Stimulated activated CD4-positive, alpha-beta T cell treated with anti-CD3 and anti-CD28 coated beads, Interleukin-15, amount 100 ng/mL, for 48 hours (primary cell): ENCODE measurements at places on chromosomes 7 and 10.

DNA sequence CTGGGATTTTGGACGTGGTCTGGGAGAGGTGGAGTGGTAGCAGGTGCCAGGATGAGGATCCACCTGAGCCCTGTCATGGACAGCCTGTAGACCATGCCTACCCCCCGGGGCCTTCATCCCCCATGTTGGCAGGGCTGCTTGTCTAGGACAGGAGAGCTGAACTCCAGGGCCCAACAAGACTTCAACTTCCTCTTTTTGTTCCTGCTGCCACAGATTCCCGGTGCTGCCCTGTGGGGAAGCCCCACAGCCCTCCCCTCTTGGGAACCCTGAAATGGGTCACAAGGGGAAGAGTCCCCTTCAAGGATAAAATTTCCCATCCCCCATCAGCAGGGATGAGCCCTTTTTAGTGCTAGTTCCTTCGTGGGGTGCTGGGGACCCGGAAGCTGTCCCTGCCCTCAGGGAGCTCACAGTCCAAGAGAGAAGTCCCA is 1.3 kb upstream of the CUEDC2 start:
- no peak for DNase-seq

- DNase-seq, result no peak
Observed at GRCh38 chr7:117230276-117231046, 92.4 kb downstream of the WNT2 start.

- no peak for DNase-seq
Observed at GRCh38 chr10:100655760-100656421, 89.5 kb upstream of the PAX2 start.

- no peak for DNase-seq
Observed at GRCh38 chr7:128427289-128427891, 17.6 kb upstream of the IMPDH1 start.

DNA sequence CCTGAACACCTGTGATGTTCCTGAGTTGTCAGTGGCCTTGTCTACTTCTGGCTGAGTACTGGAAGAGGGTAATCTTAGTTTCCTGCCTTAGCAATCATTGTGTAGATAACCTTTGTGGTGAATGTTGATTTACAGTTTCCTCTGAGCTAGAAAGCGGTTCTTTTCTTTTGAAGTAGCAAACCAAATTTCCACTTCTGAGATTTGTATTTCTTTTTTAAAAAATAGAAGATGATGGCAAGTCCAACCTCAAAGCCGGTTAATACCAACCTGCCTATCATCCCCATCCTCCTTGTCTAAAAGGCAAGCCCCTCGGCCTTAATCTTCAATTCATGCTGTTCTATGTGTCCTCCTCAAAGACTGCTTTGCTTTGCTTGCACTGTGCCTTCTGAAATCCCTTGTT is 12.5 kb upstream of the PALS2 start:
- DNase-seq, result no peak

DNA sequence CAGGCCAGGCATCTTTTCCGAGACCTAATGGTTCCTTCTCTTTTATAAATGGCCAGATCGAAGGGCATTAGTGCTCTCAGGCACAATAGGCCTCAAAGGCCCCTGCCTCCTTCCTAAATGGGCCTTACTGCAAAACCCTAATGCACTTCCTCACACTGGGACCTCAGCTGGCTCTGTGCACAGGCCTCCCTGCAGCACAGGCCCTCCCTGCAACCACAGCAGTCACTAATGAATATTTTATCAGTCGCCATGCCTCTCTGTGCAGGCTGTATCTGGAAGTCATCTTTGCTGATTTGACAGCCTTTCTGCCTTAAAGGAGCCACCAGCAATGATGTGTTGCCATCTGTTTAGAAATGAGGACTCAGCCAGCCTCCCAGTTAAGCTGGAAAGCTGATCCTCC is 54.9 kb upstream of the SDK1 start:
- DNase-seq, result no peak

DNA sequence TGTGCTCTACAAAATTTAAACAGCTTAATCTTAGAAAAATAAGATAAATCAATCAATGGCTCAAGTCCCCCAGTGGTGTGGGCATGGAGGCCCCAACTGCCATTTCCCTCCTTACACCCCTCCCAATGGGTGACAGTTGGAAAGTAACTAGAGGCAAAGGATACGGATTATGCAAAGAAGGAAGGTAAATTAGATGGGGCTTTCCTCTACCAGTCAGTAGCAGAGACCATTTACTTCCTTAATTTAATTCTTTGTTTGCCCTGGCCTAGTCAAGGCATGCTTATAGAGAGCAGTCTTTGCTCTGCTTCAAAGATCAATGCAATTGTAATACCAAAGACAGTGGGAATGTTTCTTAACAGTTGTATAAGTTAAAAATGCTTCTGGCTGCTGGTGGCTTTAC is 63.3 kb upstream of the PAPSS2 start:
- DNase-seq, result no peak

DNA sequence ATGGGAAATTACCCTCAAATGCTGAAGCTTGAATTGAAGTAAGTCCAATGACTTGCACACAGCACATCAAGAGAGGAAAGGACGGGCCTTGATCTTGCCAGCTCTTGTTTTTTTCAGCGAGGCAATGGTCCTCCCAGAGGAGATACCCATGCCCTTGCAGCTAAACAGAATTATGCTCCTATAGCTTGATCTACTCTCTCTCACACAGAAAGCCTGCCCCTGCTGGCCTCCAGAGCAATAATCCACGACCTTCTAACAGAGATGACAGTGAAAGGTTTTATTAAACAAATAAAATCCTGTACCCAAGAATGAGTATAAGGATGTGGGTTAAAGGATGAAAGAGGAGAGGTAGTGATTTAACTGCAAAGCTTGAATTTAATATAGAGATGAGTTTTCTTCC is 268.0 kb downstream of the ADRA2A start:
- no peak for DNase-seq

- no peak for DNase-seq
Observed at GRCh38 chr10:127343821-127344220, 147.4 kb upstream of the INSYN2A start.

DNA sequence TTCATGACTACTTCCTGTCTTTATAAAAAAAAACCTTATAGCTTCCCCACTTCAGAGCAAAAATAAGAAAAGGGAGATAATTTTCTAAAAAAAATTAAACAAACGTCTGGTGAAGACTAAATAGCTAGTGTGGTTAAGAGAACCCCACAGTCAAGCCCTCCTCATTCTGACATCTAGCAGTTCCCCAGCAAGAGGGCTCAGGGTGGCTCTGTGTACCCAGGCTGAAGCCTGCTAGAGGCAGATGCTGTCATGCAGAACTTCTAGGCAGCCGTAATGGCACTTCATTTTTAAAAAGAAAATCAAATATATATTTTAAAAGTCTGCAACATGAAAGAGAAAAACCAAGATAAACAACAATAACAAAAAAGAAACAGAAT is 223.1 kb upstream of the KLF14 start:
- no peak for DNase-seq

GRCh38 chr10:15333909-15334649 is 37.0 kb downstream of the FAM171A1 start:
- DNase-seq, result no peak

DNA sequence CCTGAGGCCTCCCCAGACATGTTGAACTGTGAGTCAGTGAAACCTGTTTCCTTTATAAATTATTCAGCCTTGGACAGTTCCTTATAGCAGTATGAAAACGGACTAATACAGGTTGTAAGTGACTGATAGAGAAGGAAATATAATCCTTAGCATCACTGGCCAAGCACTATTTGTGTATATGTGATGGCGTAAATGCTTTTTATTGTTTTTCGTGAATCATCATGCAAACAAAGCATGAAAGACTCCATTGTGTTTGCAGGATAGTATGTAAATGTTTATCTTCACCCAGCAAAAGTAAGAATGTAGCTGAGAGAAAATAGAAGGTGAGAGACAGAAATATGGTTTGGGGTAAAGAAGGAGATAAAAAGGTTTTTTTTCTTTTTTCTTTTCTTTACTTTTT is 92.5 kb upstream of the LRGUK start:
- DNase-seq, result no peak

- DNase-seq, result no peak
Observed at GRCh38 chr7:53302496-53303246, 267.2 kb downstream of the POM121L12 start.

DNA sequence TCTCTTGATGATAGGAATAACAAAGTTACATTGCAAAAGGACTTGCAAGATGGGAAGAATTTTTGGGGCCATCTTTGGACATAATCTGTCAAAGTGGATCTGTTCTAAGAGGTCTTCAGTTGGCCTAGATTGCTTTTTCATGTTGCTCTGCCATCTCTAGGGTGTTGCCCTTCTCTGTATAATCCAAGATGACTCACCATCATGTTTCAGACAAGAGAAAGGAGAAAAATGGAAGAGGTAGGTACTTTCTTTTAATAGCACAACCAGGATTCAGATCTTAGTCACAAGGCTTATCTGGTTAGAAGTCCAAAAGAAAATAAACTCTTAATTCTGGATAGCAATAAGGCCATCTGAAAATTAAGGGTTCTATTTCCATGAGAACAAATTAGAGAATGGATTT is 38.7 kb upstream of the FOXP2 start:
- DNase-seq, result no peak

GRCh38 chr10:57015187-57015586 is 654.1 kb upstream of the ZWINT start:
- no peak for DNase-seq

GRCh38 chr10:132229834-132230556 is 43.2 kb downstream of the DPYSL4 start:
- no peak for DNase-seq

- no peak for DNase-seq
Observed at GRCh38 chr7:132116369-132116768, 459.9 kb downstream of the PLXNA4 start.

GRCh38 chr10:114943000-114943399 is 5.0 kb downstream of the TRUB1 start:
- DNase-seq, result no peak

DNA sequence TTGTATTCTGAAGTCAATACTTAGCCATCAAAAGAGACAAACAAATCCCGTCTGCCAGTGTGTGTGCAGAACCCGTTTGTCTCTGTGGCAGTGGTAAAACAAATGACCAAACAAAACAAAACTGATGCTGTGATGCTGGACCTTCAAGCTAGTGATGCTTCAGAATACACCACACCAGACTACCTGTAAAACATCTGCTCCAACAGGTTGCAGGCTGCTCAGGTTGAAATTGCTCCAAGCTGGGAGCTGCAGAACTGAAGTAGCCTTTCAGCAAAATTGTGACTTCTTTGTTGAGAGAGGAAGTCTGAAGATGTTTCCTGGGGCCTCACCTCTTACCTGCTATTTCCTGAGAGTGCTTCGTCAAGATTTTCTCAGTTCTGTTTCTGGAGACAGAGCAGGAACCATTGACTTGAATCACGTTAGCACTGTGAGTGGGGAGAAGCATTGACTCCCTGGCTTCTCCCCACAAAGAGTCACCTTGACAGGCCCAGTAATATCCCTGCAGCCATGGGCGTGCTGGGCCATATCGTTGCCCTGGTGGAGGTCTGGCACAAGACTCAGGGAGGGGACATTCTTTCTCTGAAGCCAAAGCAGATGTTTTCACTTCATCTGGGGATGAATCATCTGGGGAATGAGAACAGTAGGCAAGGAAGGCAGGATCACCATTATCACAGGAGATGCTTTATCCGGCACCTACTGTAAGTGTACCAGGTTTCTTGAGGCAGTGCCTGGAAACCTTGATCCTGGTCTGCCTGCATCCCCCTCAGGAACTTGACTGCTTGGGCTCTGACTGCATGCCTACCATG is 80.2 kb downstream of the RBM20 start:
- no peak for DNase-seq

DNA sequence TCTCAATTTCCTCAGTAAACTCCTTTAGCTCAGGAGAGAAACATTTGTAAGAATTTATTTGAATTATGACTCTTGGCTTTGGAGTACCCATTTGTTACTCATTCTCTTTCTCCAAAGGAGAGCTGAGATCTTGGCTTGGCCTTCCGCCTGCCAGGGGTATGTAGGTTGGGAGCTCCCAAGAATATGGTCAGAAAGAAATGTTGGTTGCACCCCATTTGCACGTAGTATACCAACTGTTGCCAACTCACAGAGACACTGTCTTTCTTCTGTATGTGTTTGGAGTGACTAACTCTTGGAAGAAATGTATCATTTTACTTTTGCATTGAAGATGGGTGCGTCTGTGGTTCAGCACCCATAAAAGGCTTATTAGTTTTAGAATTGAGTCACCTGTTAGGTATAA is 708.5 kb upstream of the SORCS1 start:
- no peak for DNase-seq

DNA sequence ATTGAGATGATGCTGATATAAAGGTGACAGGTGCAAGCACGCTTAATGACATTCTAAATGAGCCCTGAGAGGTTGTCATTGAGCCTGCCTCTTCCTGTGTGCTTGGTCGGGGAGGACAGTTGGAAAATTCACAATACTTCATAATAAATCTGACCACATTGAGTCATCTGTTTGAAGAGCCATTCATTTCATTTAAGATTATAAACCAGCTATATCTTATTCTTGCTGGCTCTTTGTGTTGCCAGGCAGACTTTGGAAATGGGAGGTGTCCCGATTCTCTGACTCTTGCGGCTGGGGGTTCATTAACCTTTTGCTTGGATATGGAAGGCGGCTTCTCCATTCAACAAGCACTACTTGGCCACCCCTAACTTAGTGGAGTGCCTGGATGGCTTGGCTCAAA is 198.2 kb downstream of the FANK1 start:
- no peak for DNase-seq

GRCh38 chr10:12748186-12748585 is 253.3 kb downstream of the CCDC3 start:
- no peak for DNase-seq

DNA sequence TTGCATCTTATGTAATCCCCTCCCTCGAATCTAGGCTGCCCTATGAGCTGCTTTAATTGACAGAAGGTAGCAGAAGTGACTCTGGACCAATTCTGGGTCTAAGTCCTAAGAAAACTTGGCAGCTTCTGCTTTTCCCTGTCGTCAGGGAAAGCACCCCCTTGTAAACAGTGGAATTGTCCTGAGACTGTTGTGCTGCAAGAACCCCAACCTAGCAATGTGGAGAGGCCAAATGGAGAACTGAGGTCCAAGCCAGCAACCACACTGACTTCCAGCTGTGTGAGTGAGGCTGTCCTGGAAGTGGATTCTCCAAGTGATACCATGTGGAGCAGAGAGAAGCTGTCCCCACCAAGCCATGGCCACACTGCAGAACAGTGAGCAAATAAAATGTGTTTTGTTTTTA is 75.5 kb downstream of the ARHGAP22 start:
- no peak for DNase-seq

GRCh38 chr7:158404031-158404761 is 183.4 kb downstream of the PTPRN2 start:
- no peak for DNase-seq

DNA sequence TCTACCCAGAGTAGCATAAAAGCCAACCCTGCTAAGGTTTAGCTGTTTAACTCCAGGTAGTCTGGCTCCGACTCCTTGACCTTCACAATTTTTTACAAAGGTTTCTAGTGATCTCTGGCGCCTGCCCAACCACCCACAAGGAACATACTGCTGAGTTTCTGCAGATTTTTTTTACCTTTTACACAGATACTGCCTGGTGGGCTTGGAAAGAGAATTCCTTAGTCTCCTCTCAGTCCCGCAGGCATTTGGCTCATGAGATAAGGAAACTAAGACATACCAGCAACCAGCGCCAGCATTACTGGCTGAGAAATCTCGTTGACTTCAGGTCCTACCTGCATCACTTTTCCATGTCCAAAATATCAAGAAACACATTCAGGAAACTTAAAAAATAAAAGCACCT is 51.1 kb upstream of the LYZL1 start:
- no peak for DNase-seq
